Stimulated activated CD4-positive, alpha-beta T cell treated with anti-CD3 and anti-CD28 coated beads, Interleukin-1b, Interleukin-23, amount 100 ng/mL, for 1 hour (primary cell): ENCODE measurements at places on chromosomes 2 and 18.
A peak's percentile ranks its signal among the peaks of the same experiment; 100 is the strongest.

DNA sequence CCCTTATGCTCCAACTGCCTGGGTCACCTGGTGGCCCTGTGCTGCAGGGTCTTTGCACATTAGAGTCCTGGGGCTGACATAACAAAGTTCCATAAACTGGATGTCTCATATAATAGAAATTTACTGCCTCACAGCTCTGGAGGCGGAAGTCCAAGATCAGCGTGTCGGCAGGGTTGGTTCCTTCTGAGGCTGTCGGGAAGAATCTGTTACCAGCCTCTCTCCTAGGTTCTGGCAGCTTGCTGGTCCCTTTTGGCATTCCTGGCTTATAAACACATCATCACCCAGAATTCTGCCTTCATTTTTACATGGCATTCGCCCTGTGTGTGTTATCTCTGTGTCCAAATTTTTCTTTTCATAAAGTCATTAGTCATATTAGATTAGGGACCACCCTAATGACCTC lies 170.5 kb downstream of the NDUFA10 start:
- no peak for DNase-seq

GRCh38 chr18:37489998-37490397 lies 75.6 kb downstream of the CELF4 start:
- no peak for DNase-seq

DNA sequence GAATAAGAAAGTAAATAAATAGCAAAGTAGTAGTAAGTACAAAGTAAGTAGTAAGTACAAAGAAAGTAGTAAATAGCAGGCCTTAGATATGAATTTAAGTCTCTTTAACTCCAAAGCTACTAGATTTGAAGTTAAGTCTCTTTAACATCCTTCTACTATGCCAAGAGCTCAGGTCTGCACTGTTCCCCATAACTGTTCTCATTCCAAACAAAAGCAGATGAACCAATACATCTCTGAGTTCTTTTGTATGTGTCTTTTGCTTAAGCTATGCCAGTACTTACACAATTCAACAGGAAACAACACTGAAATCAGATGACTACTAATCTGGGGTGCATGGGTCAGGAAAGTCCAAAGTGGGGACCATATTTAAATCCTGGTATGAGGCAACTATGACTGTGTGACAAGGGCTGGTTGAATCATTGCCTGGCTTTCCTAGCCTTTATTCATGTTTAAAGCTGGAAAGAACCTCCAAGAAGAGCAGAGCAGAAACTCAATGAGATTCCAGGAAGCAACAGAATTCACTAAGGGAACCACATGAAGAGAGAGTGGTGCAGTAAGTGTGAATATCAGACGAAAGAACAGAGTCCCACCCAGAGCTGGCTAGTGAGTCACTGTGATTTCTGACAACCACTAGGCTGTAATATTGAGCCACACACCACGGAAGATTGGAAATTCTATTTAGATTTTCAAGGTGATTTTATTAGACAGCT lies 51.0 kb upstream of the CYP26B1 start:
- no peak for DNase-seq

DNA sequence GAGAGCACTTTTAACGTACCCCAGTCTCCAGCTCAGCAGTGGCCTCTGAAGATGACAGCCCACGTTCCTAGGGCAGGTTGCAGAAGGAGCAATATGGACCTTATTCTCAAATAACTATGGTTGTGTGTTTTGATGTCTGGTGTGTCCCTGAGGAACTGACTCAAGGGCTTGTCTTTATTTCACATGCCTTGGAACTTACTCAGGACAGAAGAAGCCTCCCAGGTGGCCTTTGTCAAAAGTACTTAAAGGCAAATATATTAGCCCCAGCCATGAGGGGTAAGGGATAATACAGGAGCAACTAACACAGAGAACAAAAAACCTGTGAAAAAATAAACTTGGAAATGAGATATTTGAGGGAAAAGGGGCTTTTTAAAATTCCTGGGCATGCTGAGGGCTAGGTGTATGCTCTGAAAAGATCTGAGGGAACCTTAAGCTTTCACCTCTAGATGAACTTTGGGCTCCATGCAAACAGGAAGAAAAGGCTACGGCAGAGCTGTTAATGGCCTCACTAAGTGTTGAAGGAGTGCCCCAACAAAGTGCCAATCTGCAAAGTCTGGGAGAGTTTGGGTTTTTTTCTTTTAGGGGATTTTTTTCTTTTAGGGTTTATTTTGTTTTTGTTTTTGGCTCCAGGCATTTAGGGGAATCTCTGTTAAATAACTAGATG lies 40.3 kb downstream of the SRBD1 start:
- DNase-seq: no peak

DNA sequence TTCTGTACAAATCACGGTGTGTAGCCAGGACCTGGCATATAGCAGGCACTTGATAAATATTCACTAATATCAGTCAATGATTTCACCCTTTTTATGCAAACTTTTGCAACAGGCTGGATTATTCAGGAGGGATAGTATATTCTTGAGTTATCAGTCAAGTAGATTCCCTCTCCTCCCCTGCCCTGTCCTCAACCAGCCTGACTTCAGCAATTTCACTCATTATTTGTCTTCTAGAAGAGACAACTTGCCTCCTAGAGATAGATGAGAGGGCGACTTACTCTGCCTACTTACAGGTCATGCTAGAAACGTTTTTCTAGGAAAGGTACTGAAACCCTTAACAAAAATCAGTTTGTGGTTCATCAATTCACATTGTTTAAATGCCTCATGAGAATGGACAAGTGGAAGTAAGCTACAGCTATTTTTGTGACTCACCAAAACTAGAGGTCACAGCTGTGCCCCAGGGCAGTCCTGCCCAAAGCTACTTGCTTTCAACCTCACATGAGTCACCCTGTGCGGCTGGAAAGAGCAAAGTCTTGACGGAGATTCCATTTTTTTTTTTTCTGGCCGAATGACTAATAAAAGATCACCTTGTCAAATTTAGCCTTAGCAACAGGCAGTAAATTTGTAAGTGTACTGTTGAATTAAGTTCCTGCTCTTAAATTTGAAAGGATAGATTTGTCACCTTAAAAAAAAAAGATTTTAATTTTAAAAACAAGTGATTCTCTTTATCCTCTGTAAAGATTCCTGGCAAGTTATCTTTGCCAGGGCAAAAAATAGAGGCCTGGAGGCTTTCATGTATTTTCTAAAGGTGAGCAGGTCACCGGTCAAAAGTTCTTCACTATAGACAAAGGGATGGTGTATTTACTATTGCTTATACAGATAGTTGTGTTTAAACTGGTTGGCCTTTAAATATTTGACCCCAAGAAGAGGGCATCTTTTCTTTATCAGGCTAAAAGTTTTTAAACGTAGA lies 109.0 kb upstream of the SLC35G4 start:
- no peak for DNase-seq

DNA sequence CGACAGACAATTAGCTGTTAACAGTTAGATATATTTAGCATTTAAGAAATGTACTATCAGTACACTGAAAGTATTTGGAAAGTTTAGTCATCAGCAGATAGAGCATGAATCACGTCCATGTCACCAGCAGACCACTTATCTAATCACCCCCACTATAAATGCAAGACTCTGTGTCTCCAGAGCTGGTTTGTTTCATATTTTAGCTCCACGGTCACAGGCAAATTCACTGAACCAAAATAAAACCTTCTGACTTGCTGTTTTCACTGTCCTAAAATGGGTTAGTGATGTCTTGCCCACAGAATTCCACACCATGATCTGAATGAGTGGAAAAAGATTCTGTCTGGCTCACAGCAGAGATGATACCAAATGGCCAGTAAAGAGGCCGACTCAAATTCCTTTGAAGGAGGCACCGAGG lies 64.9 kb downstream of the CDH2 start:
- DNase-seq: no peak

- no peak for DNase-seq
Observed at GRCh38 chr2:54728669-54729120, 5.2 kb downstream of the EML6 start.

DNA sequence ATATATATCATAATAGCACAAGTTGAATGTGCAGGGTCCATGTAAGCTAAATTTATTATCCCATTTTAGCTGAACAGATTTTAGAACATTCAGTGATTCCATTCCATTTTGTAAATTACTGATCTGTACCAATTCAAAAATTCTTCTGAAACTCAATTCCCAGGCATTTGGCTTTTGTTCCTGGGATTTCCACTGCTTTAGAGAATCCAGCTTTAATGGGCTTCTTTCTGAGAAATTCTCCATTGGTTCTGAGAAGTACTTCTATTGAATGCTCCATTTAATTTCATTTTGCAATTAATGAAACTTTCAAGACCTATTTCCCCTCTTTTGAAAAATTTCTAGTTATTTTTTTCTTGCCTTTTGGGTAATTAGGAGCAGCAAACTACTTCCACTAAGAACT lies 36.8 kb downstream of the BCL2 start:
- no peak for DNase-seq

- DNase-seq: no peak
Observed at GRCh38 chr2:11073251-11073650, 82.0 kb upstream of the SLC66A3 start.

- no peak for DNase-seq
Observed at GRCh38 chr2:207895274-207895860, 125.7 kb upstream of the FZD5 start.

- no peak for DNase-seq
Observed at GRCh38 chr2:38672445-38673391, 6.8 kb downstream of the GALM start.

DNA sequence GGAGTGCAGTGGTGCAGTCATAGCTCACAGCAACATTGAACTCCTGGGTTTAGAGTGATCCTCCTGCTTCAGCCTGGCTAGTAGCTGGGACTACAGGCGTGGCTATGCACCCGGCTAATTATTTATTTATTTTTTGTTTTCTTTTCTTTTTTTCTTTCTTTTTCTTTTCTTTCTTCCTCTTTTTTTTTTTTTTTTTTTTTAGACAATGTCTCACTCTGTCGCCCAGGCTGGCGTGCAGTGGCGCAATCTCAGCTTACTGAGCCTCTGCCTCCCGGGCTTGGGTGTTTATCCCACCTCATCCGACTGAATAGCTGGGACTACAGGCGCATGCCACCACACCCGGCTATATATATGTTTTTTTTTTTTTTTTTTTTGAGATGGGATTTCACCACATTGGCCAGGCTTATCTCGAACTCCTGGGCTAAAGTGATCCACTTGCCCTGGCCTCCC lies 1.4 kb upstream of the ANXA4 start:
- no peak for DNase-seq

DNA sequence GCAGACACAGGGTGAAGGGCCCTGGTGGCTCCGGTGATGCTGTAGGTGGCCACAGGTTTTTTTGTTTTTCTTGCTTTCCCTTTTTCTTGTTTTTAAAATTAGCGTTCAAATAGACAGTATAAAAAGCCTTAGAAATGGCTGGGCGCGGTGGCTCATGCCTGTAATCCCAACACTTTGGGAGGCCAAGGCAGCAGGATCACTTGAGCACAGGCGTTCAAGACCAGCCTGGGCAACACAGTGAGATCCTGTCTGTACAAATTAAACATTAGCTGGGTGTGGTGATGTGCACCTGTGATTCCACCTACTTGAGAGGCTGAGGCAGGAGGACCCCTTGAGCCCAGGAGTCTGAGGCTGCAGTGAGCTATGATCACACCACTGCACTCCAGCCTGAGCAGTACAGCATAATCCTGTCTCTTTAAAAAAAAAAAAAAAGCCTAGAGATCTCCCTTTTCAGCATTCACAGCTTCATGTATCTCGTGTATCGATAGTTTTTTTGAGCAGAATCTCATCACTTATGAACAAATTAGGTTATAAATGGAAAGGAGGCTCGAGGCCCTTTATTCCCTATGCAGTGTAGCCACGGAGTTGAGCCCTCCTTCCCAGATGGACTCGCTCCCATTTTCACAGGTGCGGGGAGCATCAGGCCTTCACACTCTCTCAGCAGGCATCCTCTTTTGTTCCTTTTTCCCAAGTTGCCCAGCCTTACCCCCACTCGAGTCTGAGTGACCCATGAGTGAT lies 50.8 kb downstream of the EMILIN2 start:
- no peak for DNase-seq

DNA sequence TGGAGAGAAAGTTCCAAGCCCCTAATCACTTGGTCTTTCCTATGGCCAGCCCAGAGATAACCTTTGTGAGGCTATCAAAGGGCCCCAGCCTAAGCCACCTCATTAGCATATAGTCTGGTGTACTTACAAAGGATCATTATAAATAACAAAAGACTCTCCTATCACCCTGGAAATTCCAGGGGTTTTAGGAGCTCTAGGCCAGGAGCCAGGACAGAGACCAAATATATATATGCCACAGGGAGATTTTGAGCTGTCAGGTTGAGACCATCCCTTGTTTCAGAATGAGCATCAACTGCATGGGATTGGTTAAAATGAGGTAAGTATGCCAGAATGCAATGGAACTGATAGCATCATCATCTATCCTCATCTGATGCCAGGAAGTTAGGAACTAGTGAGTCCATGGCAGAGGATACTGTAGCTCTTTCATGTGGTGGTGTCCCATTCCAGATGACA lies 32.1 kb upstream of the CHRNA1 start:
- DNase-seq: no peak

GRCh38 chr2:184524551-184525382 lies 73.6 kb upstream of the ZNF804A start:
- no peak for DNase-seq

GRCh38 chr18:40094441-40094840 lies 1860.6 kb upstream of the PIK3C3 start:
- no peak for DNase-seq

DNA sequence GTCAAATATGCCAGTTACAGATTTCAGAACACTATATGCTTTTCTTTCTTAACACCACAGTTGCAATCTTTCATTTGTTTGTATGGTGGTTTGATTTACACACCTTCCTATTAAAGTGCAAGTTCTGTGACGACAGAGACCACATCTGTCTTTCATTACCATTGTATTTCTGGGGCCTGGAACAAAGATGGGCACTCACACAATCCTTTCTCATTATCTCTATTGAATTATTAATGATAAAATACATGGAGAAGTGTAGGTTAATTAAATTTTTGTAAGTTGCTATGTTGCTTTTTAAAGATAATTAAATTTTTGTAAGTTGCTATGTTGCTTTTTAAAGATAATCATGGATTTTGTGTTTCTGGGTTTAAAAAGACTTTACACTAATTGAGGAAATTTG lies 79.9 kb downstream of the KCTD18 start:
- DNase-seq: no peak

DNA sequence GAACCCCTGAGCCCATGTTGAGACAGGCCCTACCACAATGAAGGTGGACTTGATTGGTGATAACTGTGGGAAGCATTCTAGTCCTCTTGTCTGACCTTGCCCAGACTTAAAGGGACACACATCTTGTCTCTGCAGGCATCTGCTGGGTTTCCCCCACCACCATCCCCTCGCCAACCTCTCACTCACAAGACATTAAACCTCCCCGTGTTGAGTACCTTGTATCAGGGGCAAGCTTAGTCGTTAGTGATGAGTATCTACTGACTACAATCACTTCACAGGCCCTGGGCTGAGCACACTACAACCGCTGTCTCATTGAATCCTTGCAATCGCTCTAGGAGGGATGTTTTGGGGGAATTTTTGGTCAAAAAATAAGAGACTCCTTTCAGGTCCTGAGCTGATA lies 86.0 kb downstream of the ICOS start:
- DNase-seq: no peak

- DNase-seq: peak; percentile 37
Observed at GRCh38 chr2:30231996-30232800, 864 bp downstream of the LBH start.

DNA sequence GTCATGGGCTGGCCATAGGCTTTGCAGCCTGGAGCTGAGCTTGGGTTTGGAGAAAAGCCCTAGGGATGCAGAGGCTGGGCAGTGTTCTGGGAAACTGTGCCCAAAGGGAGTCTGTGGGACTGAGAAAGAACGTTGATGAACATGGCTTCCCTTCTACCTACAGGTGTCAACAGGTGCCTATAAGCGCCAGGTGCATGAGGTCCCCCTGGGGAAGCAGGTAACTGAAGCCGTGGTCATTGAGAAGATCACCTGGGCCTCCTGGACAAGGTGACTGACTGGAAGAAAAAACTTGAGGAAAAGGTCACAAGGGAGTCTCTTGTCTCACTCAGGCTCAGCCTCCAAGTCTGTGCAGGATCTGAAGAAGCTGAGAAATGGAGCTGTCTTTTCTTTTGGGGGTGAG lies 83.4 kb downstream of the RTN4 start:
- DNase-seq: no peak
